Stimulated activated CD4-positive, alpha-beta T cell treated with anti-CD3 and anti-CD28 coated beads, Interleukin-2, amount 100 ng/mL, for 4 hours (primary cell): ENCODE measurements at places on chromosomes 6 and 20.

DNA sequence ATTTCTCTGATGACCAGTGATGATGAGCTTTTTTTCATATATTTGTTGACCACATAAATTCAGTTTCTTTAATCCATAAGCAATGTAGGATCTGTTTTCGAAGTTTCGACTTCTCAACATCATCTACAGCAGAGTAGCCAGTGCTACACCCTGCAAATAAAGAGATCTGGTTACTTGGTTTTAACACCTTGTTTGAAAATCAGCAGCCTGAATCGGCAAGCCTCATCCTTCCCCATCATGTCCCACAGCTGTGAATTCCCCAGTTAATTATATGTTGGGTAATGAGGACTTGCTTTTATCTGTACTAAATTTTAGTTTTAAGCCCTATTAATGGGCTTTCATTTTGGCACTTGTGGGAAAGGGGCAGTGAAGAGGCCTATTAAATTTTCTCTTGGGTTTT, 80.6 kb downstream of the BMP2 start:
- no peak for DNase-seq

- no peak for DNase-seq
These were observed 279.3 kb downstream of the BMP7 start for GRCh38 chr20:56986931-56987720.

DNA sequence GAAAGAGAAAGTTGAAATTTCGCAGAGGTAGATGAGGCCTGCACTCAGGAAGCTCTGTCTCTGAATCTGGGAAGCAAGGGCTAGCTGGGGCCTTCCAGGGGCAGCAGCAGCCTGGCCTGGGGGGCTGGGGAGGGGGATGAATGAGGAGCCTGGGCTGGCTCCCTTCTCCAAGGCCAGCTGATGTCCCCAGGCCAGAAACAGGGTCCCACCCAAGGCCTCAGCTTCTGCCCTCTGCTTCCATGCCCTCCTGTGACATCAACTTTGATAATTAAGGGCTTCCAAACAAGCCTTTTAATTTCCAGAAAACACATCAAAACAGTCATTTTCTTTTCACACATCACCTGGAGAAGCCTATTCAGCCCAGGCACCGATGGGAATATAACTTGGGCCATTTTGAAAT, 15.4 kb downstream of the TFAP2A start:
- no peak for DNase-seq

DNA sequence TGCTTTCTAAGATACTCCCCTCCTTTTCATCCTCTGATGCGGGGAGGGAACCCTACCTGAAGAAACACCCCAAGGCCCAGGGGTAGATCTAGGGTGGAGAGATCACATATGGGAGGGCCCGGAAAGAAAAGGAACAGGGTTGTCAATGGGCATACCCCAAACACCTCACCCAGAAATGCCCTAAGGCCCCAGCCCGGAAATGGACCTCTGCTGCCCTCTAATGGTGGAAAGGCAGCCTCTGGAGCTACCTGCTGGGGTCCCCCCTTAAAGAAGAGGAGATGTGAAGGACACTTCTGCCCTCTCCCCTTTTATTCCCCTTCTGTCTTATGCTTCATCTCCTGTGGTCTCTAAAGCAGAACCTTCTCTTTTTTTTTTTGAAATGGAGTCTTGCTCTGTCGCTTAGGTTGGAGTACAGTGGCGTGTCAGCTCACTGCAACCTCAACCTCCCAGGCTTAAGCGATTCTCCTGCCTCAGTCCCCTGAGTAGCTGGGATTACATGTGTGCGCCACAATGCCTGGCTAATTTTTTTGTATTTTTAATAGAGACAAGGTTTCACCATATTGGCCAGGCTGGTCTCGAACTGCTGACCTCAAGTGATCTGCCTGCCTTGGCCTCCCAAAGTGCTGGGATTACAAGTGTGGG, 458 bp upstream of the ARMC12 start:
- peak; percentile 78 for DNase-seq

- no peak for DNase-seq
These were observed 5.6 kb upstream of the MAN1A1 start for GRCh38 chr6:119355157-119355556.

GRCh38 chr6:145453376-145453775, 281.9 kb downstream of the EPM2A start:
- DNase-seq, result no peak

DNA sequence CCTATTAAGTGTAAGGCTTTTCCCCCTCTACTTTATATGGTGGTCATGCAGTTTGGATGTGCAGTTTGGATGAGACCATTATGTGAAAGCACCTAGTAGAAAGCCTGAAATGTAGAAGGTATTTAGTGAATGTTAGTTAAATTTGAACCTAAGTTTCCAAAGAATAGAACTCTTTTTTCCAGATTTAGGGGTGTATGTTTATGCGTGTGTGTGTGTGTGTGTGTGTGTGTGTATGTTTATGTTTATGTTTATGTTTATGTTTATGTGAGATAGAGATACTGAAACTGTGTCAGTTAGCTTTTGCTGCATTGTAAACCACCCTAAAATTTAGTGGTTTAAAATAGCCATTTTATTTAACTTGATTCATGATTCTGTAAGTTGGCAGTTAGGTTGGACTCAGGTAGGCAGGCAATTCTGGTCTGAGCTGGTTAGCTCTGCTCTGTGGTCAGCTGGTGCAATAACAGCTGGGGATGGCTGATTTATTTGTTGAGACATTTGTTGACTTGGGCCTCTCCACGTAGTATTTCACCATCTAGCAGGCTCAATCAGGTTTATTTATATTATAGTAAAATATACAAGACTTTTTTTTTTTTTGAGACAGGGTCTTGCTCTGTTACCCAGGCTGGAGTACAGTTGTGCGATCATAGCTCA, 54.0 kb downstream of the STK4 start:
- DNase-seq, result no peak

DNA sequence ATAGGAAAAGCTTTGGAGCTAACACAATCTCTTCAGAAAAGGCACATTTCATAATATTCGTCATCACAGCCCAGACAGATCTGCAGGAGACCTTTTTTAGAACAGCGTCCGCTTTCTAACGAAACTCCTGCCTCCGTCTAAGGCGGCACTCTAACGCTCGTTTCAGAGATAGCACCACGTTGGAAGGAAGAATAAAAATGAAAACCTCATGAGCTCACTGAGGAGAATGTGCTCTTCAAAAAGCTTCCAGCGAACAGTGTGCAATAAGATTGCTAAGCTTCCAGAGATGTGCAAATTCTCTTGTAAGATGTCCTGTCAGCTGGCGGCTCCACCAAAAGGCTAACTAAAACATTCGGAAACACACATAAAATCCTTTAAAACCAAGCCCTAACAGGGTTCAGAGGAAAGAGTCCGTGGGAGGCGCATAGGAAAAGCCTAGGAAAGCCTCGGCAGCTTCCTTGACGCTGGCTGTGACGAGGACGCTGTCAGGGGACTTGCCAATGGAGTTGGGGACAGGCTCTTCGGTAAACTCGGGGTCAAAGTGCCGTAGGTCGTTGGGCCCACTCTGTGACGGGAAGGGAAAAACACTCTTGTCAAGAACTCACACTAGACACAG, 117.6 kb upstream of the SLC2A12 start:
- no peak for DNase-seq

DNA sequence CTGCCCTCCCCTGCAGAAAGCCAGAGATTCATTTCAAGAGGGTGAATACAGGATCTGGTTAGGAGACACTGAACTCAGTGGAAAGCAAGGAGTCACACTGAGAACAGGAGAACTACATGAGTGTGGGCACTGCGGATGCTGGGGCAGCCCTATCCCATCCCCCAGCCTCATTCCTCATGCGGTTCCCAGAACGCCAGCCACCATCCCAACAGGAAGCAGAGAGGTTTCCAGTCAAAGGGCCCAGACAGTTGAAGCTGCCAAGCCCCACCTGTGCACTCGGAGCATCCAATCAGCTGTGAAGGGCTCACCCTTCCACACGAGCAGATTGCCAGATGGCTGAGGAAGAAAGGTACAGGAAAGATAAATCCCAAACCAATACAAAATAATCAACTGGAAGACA, 50.7 kb upstream of the PRND start:
- DNase-seq, result no peak

DNA sequence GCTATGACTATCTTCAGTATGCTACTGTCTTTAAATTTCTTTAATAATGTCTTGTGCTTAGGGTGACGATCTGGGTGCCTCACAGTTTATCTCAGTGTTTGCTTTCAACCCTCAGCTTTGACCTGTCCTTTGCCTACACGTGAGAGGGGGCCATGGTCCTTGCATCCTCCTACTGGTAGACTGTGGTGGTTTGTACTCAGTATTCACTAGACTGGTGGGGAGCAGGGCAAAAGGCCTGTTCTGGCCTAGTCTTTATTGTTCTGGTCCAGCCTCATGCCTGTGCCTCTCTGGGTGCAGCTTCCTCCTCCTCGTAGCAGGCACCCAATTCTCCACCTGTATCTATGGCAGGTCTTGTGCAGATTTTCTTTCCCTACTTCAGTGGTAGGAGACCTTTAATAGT, 354.9 kb downstream of the CD109 start:
- DNase-seq, result no peak

GRCh38 chr6:7035837-7036249, 71.9 kb upstream of the RREB1 start:
- no peak for DNase-seq

DNA sequence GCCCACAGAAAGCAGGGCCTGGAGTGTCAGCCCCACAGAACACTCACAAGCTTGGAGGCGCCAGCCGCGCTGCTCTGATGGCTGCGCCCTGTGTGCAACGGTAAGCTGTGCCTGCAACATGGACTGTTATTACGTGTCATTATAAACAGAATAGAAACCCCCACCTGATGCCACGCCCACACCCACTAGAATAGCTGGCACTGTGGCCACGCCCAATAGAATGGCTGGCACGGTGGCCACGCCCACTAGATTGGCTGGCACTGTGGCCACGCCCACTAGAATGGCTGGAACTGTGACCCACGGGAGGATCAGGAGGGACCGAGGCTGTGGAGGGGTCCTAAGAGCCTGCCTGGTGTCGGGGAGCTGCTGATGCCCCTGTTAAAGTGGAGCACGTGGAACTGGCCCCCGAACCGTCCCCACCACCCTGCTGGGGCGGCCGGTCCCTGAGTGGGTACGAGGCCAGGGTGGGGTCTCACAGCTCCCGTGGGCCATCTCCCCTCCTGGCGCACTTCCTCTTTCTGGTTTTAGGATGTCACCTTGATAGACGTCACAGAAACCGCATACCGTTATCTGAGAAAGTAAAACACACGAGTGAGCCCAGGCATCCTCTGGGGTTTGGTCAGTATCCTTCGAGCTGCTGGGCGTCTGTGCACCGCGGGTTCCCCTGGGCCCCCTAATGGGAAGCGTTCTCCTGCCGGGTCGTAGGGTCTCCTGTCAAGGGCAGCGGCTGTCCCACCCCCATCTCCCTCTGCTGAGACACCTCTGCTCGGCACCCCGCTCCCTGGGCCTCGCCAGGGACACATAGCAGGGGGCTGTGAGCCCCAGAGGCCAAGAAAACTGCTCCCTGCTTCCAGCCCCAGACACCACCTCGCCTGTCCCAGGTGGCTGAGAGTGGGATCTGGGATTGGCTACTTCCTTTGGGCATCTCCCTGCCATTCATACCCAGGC, 25.4 kb downstream of the SLC17A9 start:
- DNase-seq, result peak; percentile 83

DNA sequence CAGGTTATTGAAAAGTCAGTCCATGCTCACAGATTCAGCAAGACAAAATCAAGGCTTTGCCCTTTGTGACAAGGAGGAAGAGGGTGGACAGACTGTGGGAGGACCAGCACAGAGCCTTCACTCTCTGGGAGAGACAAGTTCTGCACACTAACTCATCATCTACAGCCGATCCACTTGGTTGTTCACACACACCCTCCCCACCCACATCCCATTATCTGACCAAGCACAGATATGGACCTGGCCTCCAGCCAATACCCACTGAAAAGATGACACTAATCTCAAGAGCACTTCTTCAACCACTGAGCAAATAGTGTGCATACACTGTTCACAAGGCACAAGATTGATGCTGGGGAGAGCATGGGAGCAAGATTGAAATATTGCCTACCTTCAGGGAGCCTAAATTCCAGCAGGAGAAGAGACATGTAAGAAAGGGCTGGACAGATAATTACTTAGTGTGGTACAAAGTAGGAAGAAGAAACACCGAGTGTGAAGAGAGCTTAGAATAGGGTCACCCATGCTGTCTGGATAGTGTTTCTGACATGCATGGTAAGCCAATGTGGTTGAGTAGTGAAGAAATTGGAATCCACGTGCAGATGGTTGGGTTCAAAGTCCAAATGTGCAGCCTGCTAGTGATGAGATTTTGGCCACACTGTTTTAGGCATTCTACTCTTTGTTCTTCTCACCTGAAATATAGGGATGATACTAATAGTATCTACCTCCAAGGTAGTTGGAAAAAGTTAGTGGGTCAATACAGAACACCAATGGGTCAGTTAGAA, 21.7 kb upstream of the IL17A start:
- DNase-seq, result no peak

DNA sequence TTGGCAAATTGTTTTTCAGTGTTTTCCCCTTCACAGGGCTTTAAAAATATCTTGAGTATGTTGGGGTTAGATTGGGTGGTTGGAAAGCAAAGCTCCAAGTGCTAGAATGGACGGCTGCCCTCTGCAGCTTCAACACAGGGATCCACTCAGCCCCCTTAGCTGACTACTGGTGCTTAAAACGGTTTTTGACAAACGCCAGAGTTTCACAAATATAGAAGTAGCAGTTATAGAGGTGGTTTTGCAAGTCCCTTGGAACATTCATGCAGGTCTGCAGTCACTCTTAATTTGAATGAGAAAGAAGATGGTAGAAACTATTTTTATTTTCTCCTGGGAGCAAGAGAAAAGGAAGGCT, 175.9 kb downstream of the ARID1B start:
- DNase-seq, result no peak

DNA sequence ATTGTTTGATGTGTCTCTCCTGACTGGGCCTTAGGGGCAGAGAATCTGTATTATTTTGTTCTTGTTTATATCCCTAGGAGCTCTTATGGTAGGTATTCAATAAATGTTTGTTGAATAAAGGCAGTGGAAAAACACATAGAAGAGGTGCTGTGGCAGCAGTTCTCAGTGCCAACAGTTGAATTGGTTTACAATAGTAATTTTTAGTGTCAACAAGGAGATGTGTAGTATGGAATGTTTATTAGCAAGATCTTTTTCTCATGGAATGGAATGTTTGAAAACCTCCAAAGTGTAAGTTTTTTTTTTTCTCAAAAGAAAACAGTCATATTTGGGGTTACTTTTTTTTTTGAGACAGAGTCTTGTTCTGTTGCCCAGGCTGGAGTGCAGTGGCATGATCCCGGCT, 28.0 kb downstream of the ASXL1 start:
- no peak for DNase-seq

- no peak for DNase-seq
These were observed 176.4 kb upstream of the CST7 start for GRCh38 chr20:24772667-24773066.

- no peak for DNase-seq
These were observed 27.8 kb upstream of the F13A1 start for GRCh38 chr6:6348256-6348655.

GRCh38 chr6:137864812-137865508, 2.1 kb upstream of the TNFAIP3 start:
- DNase-seq, result no peak
